ENCODE measurements at places on chromosomes 16 and 17.
A peak's percentile ranks its signal among the peaks of the same experiment; 100 is the strongest.

DNA sequence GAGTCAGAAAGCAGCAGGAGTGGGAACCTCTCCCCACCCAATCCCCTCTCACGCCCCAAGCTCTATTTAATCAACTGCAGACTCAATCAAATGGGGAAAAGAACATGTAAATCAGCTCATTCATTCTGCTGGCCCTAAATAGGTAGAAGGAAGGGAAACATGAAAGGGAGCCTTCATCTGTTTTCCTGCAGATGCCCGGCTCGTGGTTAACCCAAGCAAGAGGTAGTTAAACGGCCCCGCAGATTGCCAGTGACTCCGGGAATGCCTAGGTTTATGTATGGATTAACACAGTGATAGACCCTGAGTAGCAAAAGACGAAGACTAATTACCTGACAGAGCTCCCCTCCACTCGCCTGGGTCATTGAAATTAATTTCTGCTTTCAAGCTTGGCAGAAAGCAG is 542.0 kb downstream of the WWOX start:
- no peak for DNase-seq

GRCh38 chr16:1511662-1512569 is 18.8 kb downstream of the TELO2 start:
- no peak for DNase-seq

DNA sequence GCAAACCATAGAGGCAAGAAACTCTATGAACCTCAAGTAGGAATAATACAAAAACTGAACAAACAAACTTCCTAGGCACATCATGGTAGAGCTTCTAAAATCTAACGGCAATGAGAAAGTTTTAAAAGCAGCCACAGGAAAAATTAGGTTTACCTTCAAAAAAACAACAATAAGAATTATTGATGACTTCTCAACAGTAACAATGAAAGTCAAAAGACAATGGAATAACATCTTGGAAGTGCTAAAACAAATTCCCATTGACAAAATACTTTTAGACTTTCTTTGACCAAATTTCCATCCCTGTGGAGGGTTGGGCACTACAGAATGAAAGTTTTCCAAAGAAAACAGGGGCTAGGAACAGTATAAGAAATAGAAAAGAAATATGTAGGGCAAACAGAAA is 222.9 kb upstream of the ERCC4 start:
- DNase-seq: no peak

DNA sequence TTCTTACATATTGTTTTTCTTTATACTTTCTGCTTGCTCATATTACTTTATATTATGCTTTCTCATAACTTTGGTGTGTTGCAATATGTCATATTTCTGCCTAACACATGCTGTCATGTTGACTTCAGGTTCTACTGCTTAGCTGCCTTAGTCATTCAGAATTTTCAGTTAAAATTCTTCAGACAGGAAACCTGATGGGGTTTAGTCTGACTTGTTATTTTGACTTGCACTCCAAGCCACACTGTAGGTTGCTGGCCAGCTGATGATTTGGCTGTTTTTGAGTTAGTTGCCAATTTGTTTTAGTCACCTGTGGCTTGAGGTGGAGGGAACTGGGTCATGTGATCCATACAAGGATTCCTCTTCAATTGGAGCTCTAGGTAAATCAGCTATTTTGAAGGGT is 315.4 kb downstream of the MAP2K6 start:
- peak; percentile 15 for DNase-seq

GRCh38 chr16:4879049-4879448 is 31.8 kb downstream of the UBN1 start:
- DNase-seq: no peak

GRCh38 chr17:77817953-77818352 is 140.6 kb upstream of the TNRC6C start:
- no peak for DNase-seq

GRCh38 chr16:75566758-75567255 is 628 bp downstream of the GABARAPL2 start:
- no peak for DNase-seq

GRCh38 chr17:69560987-69561441 is 146.5 kb downstream of the MAP2K6 start:
- no peak for DNase-seq

DNA sequence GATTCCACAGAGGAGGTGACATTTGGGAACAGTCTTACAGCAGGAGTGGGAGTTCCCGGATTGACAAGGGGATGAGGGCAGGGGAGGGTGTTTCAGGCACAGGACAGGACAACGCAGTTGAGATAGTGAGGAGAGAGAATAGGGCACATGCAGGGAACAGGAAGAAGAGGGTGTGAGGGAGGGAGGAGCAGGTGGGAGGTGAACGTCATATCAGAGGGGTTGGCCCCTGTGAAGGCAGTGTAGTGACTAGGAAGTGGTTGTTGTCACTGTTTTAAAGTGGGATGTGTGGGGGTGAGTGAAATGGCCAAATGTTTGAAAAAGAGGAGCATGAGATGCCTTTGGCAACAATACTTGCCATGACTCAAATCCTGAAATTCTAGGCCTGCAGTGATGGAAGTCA is 12.2 kb downstream of the PRKCB start:
- no peak for DNase-seq

- DNase-seq: peak; percentile 75
Observed at GRCh38 chr17:44536090-44536953, 21.0 kb upstream of the FZD2 start.

DNA sequence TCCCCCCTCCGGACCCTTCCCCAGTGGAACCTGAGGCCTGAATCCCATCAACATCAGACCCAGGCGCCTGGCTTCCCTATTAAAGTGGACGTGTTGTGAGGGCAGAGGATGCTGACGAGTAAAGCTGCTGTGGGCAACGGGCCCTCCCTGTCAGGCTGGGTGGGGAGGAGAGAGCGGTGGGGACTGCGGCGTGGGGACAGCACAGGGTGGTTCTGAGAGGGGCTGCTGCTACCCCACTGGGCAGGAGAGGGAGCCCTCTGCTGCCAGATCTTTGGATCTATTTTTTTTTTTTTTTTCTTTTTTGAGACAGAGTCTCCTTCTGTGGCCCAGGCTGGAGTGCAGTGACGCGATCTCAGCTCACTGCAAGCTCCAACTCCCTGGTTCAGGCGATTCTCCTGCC is 5.9 kb downstream of the CA5A start:
- DNase-seq: no peak

All from fibroblast of pulmonary artery (primary cell).